T-helper 1 cell (primary cell): ENCODE measurements at places on chromosomes 7 and 10.
A peak's percentile ranks its signal among the peaks of the same experiment; 100 is the strongest.

DNA sequence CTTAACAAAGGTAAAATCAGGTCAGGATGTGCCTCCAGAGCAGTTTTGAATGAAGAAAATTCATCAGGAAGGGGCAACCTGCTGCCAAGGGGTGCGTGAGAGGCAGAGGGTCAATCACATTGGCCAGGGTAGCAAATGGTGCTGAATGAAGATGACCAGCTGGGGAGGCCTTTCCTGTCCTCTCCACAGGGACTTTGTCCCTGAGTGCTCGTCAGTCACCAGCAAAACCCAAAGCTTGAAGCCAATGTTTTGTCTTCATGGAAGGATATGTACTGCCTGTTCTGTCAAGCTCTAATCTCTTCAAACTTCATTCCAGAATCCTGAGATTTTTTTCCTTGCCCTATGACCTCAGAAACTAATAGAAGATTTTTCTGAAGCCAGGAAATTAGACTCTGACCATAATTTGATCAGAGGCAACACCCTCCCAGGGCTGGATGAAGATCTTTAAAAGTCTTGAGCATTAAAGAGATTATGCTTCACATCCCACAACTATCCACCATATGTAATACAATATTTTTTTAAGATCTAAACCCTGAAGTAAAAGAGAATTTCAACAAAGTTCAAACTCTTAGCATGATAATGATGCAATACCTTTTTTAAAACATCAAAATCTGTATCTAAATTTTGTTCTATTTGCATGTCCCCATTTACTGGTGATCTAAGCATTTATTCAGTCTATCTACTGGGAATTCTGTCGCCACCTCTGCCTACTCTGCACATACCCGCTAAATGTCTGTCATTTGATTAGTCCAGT is 243.0 kb downstream of the SNX13 start:
- DNase-seq = no peak

DNA sequence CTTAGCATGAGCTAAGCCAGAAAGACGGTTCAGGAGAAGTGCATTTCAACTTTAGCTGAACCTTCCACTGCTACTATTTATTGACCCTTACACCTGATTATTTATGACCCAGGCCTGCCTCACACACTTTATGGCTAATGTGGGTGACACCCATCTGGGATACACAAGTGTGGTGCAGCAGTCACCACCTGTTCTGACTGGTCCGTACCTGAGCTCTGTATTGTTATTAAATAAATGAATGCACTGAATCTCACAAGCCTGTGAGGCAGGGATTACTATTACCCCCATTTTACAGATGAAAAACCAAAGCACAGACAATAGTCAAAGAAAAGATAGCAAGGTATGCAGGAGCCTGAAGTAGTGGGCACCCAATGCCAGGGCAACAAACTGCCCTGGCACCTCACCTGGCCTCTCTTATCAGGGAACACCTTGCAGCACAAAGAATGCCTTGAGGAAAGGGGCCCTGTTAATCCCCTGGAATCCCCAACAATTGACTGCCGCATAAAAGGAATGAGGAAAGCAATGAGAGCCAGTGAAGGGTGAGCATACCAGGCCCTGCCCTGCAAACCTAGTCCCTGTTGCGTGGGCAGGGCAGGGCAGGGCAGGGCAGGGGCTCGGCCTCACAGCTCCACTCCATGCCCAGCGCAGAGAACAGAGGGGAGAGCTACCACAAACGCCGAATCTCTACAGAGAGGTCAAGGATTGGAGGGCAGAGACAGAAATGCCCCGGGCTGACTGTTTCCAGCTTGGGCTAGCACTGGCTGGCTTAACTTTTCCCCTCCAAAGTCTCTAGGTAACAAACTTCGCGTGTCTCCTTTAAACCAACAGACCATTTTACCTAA is 1.3 kb downstream of the ANXA11 start:
- no peak for DNase-seq

GRCh38 chr7:105229641-105230040 is 159.1 kb downstream of the SRPK2 start:
- no peak for DNase-seq

GRCh38 chr10:94035982-94036765 is 42.4 kb downstream of the PLCE1 start:
- DNase-seq = no peak

DNA sequence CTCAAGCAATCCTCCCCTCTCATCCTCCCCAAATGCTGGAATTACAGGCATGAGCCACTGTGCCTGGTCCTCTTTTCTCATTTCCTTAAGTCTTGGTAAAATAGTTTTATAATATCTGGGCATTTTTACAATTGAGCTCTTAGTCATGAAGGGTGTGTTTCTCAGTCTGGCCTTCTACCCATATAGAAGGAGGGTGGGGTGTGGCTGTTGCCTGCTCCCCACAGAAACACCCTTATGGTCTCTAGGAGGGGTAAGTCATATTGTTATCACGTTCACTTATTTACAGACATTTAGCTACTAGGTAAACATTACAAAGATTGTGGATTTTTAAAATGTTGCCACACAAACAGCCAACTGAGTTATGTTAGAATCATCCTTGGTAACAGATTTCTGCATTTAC is 6.7 kb upstream of the OTUD1 start:
- no peak for DNase-seq

DNA sequence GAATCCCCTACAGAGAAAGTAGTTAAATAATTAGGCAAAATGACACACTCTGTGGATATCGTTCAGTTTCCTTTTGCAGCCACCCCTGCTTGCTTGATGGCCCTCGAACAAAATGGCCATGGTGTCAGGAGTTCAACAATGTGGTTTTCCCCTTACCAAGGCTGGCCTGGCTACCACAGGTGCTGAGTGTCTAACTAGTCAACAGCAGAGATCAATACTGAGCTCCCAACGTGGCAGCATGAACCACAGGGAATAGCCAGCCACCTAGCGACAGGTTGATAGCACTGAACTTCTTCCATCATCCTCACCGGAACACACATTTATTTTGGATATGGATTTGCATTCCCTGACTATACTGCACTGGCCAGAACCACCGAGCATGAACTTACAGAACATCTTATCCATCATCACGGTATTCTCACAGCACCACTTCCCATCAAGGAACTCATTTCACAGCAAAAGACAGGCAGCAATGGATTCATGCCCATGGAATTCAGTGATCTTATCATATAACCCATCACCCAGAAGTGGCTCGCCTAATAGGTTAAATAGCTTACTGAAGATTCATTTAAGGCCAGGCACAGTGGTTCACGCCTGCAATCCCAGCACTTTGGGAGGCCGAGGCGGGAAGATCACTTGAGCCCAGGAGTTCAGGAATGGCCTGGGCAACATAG is 6.3 kb downstream of the C10orf67 start:
- DNase-seq = no peak

DNA sequence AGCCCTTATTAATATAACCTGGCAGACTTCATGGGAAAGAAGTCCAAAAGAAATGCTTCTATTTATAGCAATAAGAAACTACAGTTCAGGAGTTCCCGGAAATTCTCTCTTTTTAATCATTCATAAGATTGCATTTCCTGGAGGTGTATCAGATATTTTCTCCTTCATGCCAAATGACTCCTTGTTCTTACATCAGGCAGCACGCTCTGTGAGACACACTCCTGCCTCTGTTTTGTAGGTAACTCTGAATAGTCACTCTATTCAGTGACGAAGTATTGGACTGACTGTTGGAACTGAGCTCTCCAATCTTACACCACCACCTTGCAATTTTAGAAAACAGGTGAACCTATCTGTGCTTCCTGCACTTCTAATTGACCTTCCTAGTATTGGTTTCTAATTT is 78.7 kb upstream of the MSRB2 start:
- DNase-seq = no peak

DNA sequence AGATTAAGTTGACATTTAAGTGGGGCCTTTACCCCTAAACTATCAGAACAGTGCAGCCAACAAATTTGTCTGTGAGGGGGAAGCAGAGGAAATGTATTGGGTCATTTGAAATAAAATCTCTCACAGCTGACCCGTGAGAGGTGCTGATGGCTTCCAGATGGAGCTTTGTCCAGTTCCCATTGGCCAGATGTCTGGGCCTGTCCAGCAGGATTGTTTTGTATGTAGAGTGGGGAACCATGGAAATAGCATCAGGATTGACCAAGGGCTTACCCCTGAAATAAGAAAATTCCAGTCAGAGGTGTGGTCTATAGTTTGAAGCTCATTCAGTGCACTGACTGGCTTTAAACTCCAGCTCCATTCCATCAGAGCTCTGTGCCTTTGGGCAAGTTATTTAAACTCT is 50.6 kb downstream of the INHBA start:
- no peak for DNase-seq

- no peak for DNase-seq
Observed at GRCh38 chr7:96196676-96197075, 125.2 kb downstream of the SLC25A13 start.

DNA sequence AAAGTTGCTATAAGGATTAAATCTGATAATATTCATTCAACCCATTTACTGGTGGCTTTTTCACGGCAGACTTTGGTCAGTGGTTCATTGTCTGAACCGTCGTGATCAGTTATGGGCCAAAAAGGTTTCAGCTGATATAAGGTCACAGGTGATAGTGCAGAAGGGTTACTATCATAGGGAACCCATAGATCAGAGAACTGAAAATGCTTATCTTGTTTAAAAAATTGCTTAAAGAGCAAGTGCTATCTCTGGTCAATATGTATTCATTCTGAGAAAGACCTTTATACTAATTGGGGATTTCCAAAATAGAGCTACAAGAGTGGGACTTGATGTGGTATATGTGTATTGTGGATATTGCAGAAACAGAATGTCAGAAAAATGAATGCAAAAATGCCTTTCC is 147.8 kb upstream of the SEMA3E start:
- DNase-seq = no peak

- peak; percentile 14 for DNase-seq
Observed at GRCh38 chr10:35336921-35337823, 863 bp downstream of the CCNY start.

GRCh38 chr7:71511361-71511807 is 379.4 kb downstream of the GALNT17 start:
- DNase-seq = no peak

DNA sequence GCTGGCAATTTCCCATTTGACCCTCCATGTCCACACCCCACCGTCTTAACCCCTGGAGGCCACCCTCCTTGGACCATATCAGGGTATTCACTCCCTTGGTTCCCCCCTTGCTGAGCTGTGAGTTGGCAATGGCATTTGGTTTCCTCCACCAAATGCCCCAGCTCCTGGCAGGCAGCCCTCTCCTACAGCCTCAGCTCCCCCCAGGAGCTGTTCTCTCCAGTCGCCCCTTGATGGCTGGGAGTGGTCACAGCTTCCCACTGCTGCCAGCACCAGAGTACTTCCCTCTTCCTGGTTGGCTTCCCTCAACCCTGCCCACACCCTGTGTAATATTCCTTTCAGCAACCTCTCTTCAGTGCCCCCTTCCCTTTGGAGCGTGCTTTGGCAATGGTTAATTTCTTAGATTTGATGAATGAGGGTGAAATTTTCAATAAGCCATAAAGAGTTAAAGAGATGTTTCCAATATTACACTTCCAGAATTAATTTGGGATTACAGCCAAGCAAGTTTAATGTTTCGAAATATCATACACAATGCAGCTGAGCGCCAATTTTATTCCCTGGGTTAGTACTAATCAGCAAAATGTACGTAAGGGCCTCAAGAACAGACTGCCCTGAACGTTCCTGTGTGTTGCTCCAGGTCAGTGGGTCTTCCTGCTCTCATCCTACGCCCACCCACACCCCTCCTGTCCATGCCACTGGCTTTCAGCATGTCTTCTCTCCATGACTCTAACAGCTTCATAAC is 207.1 kb upstream of the NFE2L3 start:
- DNase-seq = no peak
